ENCODE measurements at places on chromosomes 1 and 21.

GRCh38 chr1:243716906-243717305 is 133.1 kb downstream of the AKT3 start:
- no peak for DNase-seq

GRCh38 chr21:46437096-46437498 is 21.6 kb upstream of the DIP2A start:
- no peak for DNase-seq

DNA sequence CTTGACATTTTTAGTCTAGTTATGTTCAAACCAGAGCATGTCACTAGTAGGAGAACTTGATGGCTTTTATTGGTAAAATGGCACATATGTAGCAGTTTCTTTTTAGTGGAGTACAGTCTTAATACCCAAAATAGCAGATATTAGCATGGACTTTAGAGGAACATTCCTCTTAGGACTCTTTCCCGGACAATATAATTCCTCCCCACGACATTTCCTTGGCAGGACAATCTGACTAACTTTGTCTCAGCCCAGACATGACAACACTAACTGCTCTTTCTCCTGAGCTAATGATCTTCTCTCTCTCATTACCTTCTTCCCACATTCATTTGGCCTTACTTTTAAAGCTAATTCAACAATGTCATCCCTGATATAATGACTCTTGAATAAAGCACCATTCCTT is 62.5 kb downstream of the ADAMTS1 start:
- no peak for DNase-seq

- no peak for DNase-seq
Measured at GRCh38 chr1:3482378-3482849, 27.9 kb downstream of the ARHGEF16 start.

Data from activated naive CD4-positive, alpha-beta T cell (primary cell).